ENCODE measurements at places on chromosomes 1 and 21.

- no peak for DNase-seq
Measured at GRCh38 chr1:174605198-174605597, 157.4 kb downstream of the GPR52 start.

- DNase-seq = no peak
Measured at GRCh38 chr21:16667395-16667794, 845.4 kb upstream of the CXADR start.

DNA sequence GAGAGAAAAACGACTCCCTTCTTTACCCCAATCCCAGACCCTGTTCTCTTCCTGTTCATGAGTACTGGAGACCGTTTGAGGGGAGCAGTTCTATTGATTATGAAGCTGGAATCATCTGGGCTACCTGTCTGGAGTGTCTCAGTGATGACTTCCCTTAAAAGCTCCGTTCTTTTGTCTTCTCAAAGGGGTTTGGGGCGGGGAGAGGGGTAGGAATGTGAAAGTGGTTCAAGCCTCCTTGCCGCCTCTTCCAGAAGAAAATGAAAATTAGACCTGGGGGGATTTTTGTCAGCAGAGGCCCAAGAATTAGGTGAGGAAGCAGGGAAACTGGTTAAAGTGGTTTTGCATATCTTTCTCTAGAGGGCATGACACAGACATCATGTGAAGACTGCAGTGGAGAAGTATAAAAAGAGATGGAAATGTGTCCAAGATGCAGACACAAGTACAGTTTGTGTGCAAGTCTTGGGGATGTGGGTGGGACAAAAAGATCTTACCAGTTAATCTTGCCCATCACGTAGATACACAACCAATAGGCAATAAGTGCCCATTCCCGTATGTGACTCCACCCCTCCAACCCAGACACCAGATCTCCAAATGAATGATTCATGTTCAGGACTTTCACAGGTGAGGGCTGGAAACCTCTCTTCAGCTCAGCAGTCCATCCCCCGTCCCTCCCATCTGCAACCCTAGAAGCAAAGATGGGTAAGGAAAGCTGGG lies 470 bp upstream of the MTMR11 start:
- no peak for DNase-seq

- DNase-seq = no peak
Measured at GRCh38 chr1:105427543-105427942, 1628.9 kb upstream of the PRMT6 start.

Measured in activated naive CD8-positive, alpha-beta T cell treated with anti-CD3 and anti-CD28 coated beads, Interleukin-2, amount 10 ng/mL, durations not matched to agents 7 days and 5 days (primary cell).